ENCODE measurements at places on chromosomes 6 and 20.

GRCh38 chr20:48751871-48752270 is 75.9 kb downstream of the PREX1 start:
- DNase-seq, result no peak

GRCh38 chr6:35521235-35521634 is 8.5 kb upstream of the TULP1 start:
- DNase-seq, result no peak

GRCh38 chr20:41373251-41373783 is 6.7 kb upstream of the EMILIN3 start:
- no peak for DNase-seq

DNA sequence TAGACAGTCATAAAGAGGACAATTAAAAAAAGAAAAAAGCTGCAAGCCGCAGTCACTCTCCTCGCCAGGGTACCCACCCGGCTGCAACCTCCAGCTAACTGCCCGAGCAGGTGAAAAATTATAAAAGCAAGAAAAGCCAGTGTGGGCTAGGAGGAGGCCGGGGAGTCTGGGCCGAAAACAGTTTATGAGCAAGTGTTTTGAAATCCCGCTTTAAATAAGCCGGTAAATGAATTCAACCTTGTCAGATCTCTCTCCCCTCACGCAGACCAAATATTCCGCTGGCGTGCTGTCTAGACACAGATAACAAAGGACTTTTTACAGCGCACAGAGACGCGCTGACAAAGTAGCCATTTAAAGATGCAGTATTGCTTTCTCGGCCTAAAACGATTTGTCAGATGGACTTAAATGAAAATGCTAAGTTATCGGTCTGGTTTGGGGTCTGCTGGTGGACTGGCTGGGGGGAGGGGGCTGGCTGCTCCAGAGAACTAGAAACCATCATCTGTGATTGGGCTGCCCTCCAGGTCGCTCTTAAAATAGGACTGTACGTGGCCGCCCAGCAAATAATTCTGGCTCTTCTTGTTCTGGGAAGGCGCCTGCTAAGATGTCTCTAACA is 24.6 kb downstream of the PMEPA1 start:
- DNase-seq, result no peak
